ENCODE measurements at places on chromosomes 7 and 10. TPM values are rescaled to one million over a fixed set of nuclear protein-coding genes. Genes with fewer than 3 reads are reported as not detected.

The PTPRE gene
- 30.7 TPM for total RNA-seq

The OR2A12 gene
- under 0.01 TPM for total RNA-seq

The PNLIPRP3 gene
- not detected for total RNA-seq

The NODAL gene
- total RNA-seq: not detected

The STEAP1B gene
- 26.2 TPM for total RNA-seq

The GPR15LG gene
- total RNA-seq: not detected

The ACTA2 gene
- total RNA-seq: 45.6 TPM

The PLCE1 gene
- 25.6 TPM for total RNA-seq

The C1QL3 gene
- not detected for total RNA-seq

The HOXA13 gene
- total RNA-seq: 8.6 TPM

The MYOZ1 gene
- 0.26 TPM for total RNA-seq

The PAPOLB gene
- 0.39 TPM for total RNA-seq

The HOXA1 gene
- total RNA-seq: 0.65 TPM

The ZNF862 gene
- total RNA-seq: 11.6 TPM

Measured in articular chondrocyte of knee joint (primary cell).